ENCODE measurements at places on chromosomes 1 and 21.

- no peak for DNase-seq
Measured at GRCh38 chr21:44484498-44485253, 29.4 kb downstream of the LRRC3 start.

- DNase-seq, result no peak
Measured at GRCh38 chr1:241810769-241811405, 37.1 kb upstream of the EXO1 start.

GRCh38 chr21:17438635-17439034 lies 74.2 kb upstream of the CXADR start:
- DNase-seq, result no peak

- no peak for DNase-seq
Measured at GRCh38 chr1:53135735-53136114, 6.7 kb downstream of the SLC1A7 start.

- DNase-seq, result no peak
Measured at GRCh38 chr1:205491794-205492193, 12.7 kb upstream of the CDK18 start.

GRCh38 chr1:212484701-212485570 lies 52.2 kb downstream of the NENF start:
- peak; percentile 90 for DNase-seq

DNA sequence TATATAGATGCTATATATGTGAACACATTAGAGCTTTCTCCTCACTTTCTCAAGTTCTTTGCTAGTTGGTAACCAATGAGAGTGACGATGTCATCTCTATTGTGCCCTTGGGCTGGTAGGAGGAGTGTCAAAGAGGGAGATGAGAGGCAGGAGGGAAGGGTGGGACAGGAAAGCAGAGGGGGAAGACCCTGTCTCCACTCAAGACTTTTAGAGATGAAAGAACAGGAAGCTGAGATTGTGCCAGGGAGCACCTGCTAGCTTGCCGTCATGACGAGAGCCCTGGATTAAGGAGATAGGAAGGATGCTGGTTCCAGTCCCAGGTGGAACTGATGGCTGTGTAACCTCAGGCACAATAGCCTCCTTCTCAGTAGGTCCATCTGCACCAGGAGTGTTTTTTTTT lies 16.7 kb downstream of the CNR2 start:
- DNase-seq, result no peak

DNA sequence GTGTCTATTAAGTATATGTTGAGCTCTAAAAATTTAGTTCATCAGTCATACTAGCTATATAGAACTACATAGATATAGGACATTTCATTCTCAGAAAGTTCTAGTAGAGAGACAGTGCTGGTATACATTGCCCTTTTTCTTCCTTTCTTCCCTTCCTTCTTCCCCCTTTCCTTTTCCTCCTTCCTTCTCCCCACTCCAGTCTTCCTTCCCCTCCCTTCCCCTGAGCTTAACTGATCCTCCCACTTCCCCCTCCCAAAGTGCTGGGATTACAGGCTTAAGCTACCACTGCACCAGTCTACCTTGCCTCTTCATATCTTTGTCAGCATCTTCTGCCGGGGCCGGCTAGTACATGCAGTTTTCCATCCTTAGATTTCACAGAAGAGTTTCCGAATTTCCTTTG lies 12.1 kb downstream of the THRAP3 start:
- no peak for DNase-seq

DNA sequence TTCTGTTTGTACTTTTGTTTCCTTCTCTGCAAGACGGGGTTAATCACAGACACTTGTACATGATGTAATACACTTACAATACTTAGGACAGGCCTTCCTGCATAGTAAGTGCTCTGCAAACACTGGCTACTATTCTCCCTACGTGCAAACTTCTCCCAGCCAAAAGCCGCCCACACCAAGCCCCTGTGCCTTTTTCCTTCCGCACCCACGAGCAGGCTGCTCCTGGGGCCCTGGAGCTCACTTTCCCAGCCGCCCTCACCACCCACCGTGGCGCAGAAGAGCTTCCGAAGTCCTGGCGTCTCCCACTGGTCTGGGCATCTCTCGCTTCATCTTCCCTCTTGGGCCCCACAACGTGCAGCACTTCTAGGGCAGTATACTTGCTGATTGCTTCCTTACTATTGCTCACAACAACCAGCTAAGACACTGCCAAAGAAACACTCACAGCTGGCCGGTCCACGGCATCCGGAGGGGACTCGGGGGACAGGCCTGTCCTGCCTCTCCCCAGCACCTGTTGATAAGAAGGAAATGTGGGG lies 22.5 kb upstream of the GPR157 start:
- no peak for DNase-seq

GRCh38 chr1:15290382-15290781 lies 43.4 kb downstream of the FHAD1 start:
- DNase-seq, result no peak
